ENCODE measurements at places on chromosomes 7 and 10. TPM values are rescaled to one million over a fixed set of nuclear protein-coding genes. Genes with fewer than 3 reads are reported as not detected.

GRCh38 chr7:117472335-117472734 is 7.5 kb upstream of the CFTR start:
- H3K36me3 ChIP-seq: no peaks in the 10 kb centered on the region
- no peaks in the 10 kb centered on the region for H3K4me1 ChIP-seq
- H3K4me3 ChIP-seq: no peak overlapping the region
- no peak for DNase-seq
- no peaks in the 10 kb centered on the region for H3K27me3 ChIP-seq

- H3K36me3 ChIP-seq: no peaks in the 10 kb centered on the region
- no peak overlapping the region for H3K4me3 ChIP-seq
Measured at GRCh38 chr10:71028066-71028465, 139.7 kb upstream of the PCBD1 start.

DNA sequence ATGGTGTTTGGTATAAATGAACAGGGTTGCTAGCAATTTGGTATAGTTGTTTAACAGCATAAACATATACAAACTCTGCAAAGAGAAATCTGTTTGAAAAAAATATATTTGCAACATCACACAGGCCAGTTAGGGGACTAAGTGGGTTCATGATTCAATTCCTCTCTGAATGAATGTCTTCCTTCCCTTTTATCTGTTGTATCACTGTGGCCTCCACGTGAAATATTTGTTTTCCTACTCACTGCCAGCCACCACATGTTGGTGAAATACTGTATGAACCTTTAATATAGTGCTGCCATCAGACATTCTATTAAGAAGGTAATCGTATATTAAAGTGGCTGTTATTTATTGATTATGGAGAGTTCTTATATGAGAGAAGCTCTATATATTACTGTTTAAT is 157.0 kb downstream of the ARID5B start:
- no peaks in the 10 kb centered on the region for H3K27me3 ChIP-seq
- peak overlapping the region; percentile 26 for H3K27ac ChIP-seq
- no peak overlapping the region for H3K4me3 ChIP-seq
- DNase-seq: no peak
- H3K36me3 ChIP-seq: peaks cover 24% of the 10 kb centered on the region

DNA sequence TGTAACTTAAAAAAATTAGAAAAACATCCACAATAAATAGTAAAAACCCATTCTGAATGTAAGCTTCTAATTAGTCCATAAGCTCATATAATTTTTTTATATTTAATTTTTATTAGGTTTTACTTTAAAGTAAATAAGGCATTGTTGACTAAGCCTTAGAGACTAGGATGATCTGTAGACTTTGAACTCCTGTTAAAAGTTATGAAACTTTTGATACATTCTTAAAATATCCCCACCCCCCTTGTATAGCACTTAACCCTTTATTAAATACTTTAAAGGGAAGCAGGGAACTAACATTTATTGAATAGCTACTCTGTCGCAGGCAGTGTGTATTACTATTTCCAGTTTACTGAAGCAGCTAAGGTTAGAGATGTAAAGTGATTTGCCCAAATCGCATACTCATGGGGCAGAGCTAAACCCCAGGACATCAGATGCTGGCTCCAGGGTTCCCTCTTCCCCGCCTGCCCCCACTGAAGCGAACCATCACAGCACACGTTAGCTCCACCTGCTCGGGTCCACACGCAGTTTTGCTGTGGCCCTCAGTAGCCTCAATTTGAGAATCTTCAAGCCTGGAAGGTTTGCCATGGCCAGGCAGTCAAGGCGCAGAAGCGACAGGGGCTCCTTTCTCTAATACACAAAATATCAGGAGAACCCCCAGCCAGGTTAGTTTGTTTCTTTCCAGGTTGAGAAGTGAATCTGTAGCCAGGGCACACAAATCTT is 762 bp downstream of the PON1 start:
- H3K27me3 ChIP-seq: peaks cover 6% of the 10 kb centered on the region
- DNase-seq: no peak
- H3K4me3 ChIP-seq: no peak overlapping the region
- no peaks in the 10 kb centered on the region for H3K4me1 ChIP-seq
- no peaks in the 10 kb centered on the region for H3K36me3 ChIP-seq
- no peak overlapping the region for H3K27ac ChIP-seq

- H3K27ac ChIP-seq: no peak overlapping the region
- no peak overlapping the region for H3K4me3 ChIP-seq
- H3K4me1 ChIP-seq: no peaks in the 10 kb centered on the region
- H3K27me3 ChIP-seq: no peaks in the 10 kb centered on the region
- no peak for DNase-seq
Measured at GRCh38 chr7:94042381-94042780, 38.2 kb upstream of the BET1 start.

- H3K4me1 ChIP-seq: peaks cover 7% of the 10 kb centered on the region
- H3K27me3 ChIP-seq: no peaks in the 10 kb centered on the region
- peak; percentile 69 for DNase-seq
- no peak overlapping the region for H3K27ac ChIP-seq
Measured at GRCh38 chr7:28922624-28923331, 35.4 kb downstream of the TRIL start.

GRCh38 chr10:131003455-131003854 is 308.1 kb downstream of the TCERG1L start:
- H3K36me3 ChIP-seq: no peaks in the 10 kb centered on the region
- no peak overlapping the region for H3K4me3 ChIP-seq
- H3K4me1 ChIP-seq: no peaks in the 10 kb centered on the region
- H3K27ac ChIP-seq: no peak overlapping the region
- no peak for DNase-seq

- H3K4me3 ChIP-seq: no peak overlapping the region
- no peaks in the 10 kb centered on the region for H3K27me3 ChIP-seq
- no peaks in the 10 kb centered on the region for H3K4me1 ChIP-seq
- H3K36me3 ChIP-seq: no peaks in the 10 kb centered on the region
- no peak for DNase-seq
- H3K27ac ChIP-seq: no peak overlapping the region
Measured at GRCh38 chr7:44914992-44915607, 29.8 kb upstream of the PURB start.

Gene TAX1BP1
- 109 TPM for total RNA-seq

Gene GPR15LG
- not detected for total RNA-seq

Gene SMKR1
- total RNA-seq: not detected

Gene LIPM
- total RNA-seq: not detected

Gene SCART1
- total RNA-seq: 2.6 TPM

Gene AKR1C1
- 42.0 TPM for total RNA-seq

Gene AMZ1
- 0.29 TPM for total RNA-seq
